Right cardiac atrium (tissue), 5 donors: ENCODE measurements at places on chromosomes 4 and X. TPM values are rescaled to one million over a fixed set of nuclear protein-coding genes. Genes with fewer than 3 reads are reported as not detected.

Gene FABP2
- total RNA-seq, result not detected

Gene AFF2
- total RNA-seq, result 1.3 TPM

Gene TBC1D9
- total RNA-seq, result 12.7 TPM

Gene RIBC1
- 0.67 TPM for total RNA-seq

Gene PDCL2
- not detected for total RNA-seq

Gene FMR1NB
- not detected for total RNA-seq

Gene GNRHR
- not detected for total RNA-seq

Gene FGFRL1
- 17.4 TPM for total RNA-seq

Gene EDNRA
- total RNA-seq, result 99.8 TPM

Gene KLF8
- total RNA-seq, result 7.1 TPM

Gene KLKB1
- total RNA-seq, result 1.7 TPM

Gene MAP7D3
- 12.6 TPM for total RNA-seq

Gene SH2D1A
- 0.11 TPM for total RNA-seq

Gene NHSL2
- total RNA-seq, result 4.5 TPM

Gene ABCG2
- 1.6 TPM for total RNA-seq

Gene LDB2
- 46.8 TPM for total RNA-seq

Gene SCML2
- total RNA-seq, result 1.2 TPM

Gene MAGEB1
- total RNA-seq, result not detected

Gene PNMA3
- total RNA-seq, result 3.1 TPM

Gene KCNE5
- 1.0 TPM for total RNA-seq

Gene FHIP1A
- total RNA-seq, result 16.0 TPM

Gene VCX3A
- not detected for total RNA-seq

Gene PABPC4L
- total RNA-seq, result 2.9 TPM

Gene EXOSC9
- 11.1 TPM for total RNA-seq

Gene RHOXF1
- total RNA-seq, result 0.65 TPM

Gene SMIM31
- not detected for total RNA-seq

Gene RBM46
- not detected for total RNA-seq

Gene FGF13
- 1.6 TPM for total RNA-seq

Gene NMU
- not detected for total RNA-seq

Gene ERCC6L
- 0.11 TPM for total RNA-seq

Gene RTL3
- not detected for total RNA-seq

Gene GPR119
- total RNA-seq, result not detected

Gene ZNF518B
- total RNA-seq, result 24.7 TPM

Gene KLB
- total RNA-seq, result 0.03 TPM

Gene MGARP
- 1.3 TPM for total RNA-seq

Gene CPE
- 93.6 TPM for total RNA-seq

Gene FREM3
- total RNA-seq, result not detected

Gene NLGN4X
- total RNA-seq, result 5.4 TPM

Gene PHEX
- not detected for total RNA-seq

Gene CXorf49
- total RNA-seq, result not detected

Gene HMGB3
- total RNA-seq, result 5.7 TPM

Gene TMEM164
- total RNA-seq, result 29.7 TPM

Gene KCTD8
- 0.54 TPM for total RNA-seq

Gene DGAT2L6
- not detected for total RNA-seq

Gene NALF2
- 43.2 TPM for total RNA-seq

Gene STS
- 6.7 TPM for total RNA-seq

Gene FGFR3
- total RNA-seq, result 6.4 TPM

Gene NPY5R
- total RNA-seq, result 0.59 TPM

Gene MAGED4
- total RNA-seq, result 2.4 TPM

Gene FRMD7
- total RNA-seq, result not detected

Gene FAAH2
- total RNA-seq, result 0.58 TPM
